Large intestine (tissue), 12 donors: ENCODE measurements at places on chromosomes 12 and 14.

DNA sequence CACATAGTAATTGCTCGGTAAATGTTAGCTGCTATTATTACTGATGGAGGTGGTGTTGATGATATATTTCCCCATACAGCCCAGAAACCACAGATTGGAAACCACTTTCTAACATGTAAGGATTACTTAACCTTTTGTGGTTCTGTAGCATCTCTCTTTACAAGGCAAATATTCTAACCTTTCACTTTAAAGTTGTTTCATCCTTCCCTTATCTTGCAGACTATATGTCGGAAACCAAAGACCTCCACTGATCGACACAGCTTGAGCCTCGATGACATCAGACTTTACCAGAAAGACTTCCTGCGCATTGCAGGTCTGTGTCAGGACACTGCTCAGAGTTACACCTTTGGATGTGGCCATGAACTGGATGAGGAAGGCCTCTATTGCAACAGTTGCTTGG, 75.8 kb downstream of the FRMD6 start:
- no peak for DNase-seq

- DNase-seq, result no peak
Observed at GRCh38 chr12:53388932-53389331, 9.0 kb downstream of the SP1 start.

DNA sequence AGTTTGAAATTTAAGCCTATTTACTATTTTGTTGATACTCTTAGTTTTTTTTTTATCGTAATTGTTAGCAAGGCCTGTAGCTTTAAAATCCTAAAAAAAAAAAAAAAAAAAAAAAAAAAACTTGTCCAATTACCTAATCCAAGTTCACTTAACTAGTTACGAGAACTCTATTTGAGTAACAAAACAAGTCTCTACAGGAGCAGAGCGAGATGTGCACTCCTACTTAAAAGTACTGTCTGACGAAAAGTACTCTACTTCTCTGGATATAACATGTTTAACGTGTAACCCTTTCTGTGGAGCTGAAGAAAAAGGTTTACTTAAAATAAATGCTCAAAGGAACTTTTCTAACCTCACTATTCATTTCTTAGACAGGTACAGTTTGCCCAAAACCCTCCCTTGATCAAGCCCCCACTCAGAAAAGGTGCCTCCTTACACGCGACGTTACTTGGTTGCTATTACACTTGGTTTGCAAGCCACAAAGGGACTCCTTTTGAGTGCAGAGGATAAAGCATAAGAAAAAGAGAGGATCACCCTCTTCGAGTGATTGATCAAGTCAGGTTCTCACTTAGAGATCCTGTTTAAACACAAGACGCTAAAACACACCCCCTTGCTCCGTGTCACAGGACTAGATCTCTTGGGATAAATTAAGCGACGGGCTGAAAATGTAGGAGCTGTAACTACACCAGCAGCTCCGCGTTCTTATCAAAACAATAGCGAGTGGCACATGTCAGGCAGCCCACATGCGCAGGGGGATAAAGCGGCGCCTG, 2.2 kb downstream of the BAZ1A start:
- DNase-seq, result no peak

GRCh38 chr12:57550641-57551549, 1.1 kb downstream of the KIF5A start:
- DNase-seq, result no peak

DNA sequence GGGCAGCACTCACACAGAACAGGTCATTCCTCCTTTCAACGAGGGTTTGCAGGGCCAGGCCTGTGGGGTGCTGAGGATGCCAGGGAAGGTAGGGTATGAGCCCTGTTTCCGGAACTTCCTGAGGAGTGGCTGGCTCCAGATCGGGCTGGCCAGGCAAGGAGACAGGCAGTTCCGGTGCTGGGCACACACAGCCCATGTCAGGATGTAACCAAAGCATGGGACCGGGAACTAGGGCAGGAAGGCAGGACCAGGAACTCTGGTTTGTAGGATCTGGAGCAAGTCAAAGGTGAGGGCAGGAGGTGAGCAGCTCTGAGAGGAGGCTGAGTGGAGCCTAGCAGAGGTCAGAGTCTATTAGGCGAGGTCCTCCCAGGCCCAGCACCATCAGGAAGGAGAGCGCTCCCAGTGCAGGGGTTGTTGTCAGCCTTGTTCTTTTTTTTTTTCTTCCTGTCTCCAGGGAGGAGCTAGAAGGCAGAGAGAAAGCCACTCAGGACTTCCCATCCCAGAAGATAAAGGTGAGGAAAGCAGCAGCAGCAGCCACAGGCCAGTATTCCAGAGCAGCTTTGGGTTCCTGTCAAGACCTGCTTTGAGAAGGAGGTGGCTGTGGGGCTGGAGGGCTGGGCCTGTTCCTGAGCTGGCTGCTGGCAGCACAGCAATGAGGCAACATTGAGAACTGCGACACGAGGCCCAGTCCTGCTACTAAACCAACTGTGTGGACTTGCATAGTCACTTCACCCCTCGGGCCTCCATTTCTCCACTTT, 49.0 kb upstream of the PTGR2 start:
- peak; percentile 86 for DNase-seq

GRCh38 chr14:92323011-92323915, at the start of gene SLC24A4:
Gene SLC24A4, plus strand, starts transcription at chr14:92323165. Its CDS starts 666 bp downstream, at chr14:92323831.
- peak; percentile 33 for DNase-seq
